Right ventricle myocardium inferior (tissue), 1 donor: ENCODE measurements at places on chromosomes 5 and 9. TPM values are rescaled to one million over a fixed set of nuclear protein-coding genes. Genes with fewer than 3 reads are reported as not detected.
A peak's percentile ranks its signal among the peaks of the same experiment; 100 is the strongest.

The CARD9 gene
- 1.4 TPM for total RNA-seq

The CCNI2 gene
- 0.16 TPM for total RNA-seq

GRCh38 chr5:121525706-121526105 is 326.0 kb upstream of the FTMT start:
- DNase-seq = no peak

DNA sequence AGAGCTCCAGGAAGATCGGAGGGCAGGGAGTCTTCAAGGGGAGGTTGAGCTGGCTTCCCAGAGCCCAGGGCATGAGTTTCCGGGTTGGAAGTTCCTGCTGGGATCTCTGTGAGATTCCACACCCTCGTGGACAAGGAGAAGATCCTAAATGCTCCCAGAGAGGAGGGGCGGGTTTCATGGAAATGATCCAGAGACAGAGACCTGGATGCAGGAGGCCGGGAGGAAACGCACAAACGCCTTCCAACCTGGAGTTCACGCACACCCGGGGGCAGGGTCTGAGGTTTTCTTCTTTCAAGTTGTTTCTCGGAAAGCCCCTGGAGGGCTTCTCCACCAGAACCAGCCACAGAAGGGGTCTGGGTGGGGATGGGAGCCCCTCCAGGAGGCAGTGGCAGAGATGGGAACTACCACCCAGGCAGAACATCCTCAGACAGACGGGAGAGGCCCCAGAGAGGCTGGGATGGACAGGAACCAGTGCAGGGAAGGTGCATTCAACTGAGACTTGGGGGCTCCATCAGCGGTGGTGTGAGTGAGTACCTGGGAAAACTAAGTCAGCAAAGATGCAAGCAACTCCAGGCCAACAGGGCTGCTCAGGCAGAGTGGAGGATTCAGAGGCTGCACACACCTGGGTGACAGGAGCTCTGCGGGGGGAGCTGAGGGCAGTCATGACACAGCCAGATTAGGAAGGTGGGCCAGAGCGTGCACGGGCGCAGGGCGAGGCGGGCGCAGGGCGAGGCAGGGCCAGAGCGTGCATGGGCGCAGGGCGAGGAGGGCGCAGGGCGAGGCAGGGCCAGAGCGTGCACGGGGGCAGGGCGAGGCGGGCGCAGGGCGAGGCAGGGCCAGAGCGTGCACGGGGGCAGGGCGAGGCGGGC is 52.1 kb upstream of the EXOC3 start:
- DNase-seq = peak; percentile 53

DNA sequence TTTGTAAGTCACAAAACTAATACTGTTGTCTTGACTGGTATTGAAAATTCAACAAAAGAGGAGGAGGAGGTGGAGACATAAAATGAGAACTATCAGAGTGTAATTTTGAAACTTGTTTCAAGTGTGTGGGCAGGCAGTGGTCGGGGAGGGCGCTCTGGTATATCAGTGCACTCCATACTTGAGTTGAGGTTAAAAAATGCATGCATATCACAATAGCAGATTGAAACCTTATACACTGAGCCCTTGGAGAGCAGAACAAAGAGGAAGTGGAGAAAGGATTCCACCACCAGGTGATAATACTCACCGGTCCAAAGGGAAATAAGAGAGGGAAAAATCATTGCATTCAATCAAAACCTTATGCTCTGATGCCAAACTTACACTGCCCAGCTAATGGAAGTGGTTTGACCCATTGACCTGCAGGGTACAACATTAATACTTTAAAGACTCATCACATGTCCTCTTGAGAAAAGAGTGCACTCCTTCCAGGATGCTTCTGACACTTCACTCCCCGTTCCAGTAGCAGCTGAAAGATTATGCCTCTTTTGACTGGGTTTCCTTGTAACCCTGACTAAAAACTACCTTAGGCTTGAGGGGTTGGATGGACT is 79.5 kb upstream of the FAM169A start:
- DNase-seq = no peak

- no peak for DNase-seq
These were observed 15.8 kb upstream of the FCHO2 start for GRCh38 chr5:72940082-72940481.

GRCh38 chr9:21993007-21993406 is 1.2 kb downstream of the CDKN2A start:
- DNase-seq = no peak

GRCh38 chr9:94719878-94720277 is 6.6 kb upstream of the AOPEP start:
- DNase-seq = no peak

- no peak for DNase-seq
These were observed 174.1 kb downstream of the KDM4C start for GRCh38 chr9:6931913-6932312.

DNA sequence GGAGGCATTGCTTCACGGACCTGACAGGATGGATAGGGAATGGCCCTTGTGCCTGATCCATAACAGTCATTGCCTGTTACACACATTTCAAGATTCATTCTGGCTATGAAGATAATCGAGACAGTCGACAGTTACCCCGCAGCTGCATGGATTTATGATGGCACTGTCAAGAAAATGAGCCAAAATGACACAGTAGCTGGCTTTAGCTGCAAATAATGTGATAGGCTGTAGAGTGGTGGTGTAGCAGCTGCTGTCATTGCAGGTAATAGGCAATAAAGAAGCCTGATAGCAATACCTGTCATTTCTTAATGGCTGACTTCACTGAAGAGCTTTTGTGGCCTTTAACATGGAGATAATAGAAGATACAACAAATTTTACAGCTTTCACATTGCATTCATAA is 1085.2 kb upstream of the ARRDC3 start:
- DNase-seq = no peak
